ENCODE measurements at places on chromosomes 7 and 10.

GRCh38 chr10:77578583-77579227, 58.9 kb downstream of the KCNMA1 start:
- no peak for DNase-seq

DNA sequence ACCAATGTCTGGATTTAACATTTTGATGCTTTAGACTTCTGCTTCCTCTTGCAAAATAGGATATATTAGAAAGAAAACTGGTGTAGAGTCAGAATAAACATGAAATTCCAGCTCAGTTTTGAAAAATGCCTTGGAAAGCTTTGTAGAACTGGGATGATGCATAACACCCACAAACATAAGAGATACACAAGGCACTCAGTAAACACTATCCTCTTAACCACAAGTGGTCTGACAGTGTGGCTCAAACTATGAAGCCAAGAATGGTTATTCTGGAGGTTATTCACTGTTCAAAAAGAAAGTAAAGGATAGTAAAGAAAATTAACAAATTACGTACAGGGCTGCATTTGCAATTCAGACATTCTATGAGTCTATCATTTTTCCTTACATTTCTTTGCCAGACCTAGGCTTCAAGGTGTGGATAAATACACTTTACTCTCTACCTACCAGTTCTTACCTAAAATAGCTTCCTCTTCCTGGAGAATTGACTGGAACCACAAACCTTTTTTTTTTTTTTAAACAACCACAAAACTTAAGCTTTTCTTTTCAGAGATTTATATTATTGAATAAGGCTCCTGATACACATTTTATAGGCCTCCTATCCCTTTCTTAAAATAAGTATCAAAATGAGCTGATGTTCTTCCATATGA, 9.0 kb upstream of the RSBN1L start:
- no peak for DNase-seq

DNA sequence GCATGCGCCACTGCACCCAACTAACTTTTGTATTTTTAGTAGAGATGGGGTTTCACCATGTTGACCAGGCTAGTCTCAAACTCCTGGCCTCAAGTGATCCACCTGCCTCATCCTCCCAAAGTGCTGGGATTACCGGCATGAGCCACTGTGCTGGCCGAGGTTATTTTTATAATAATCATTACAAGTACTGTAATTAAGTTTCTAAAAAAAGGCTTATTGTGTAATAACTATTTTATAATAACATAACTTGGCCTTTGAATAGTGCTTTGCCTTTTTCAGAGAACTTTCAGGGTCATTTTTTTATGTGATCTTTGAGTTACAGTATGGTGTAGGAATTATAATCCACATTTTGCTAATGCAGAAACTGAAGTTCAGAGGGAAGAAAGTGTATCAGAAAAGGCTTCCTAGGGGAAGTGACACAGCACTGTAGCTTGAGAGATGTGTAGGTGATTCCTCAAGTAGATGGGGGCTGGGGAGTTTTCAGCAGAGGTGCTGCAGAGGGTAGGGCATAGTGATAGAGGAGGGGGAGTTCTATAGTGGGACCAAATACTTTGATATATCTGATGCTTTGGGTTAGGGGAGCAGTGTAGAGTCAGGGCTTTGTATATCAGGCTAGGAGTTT, 9.2 kb upstream of the SYPL1 start:
- no peak for DNase-seq

DNA sequence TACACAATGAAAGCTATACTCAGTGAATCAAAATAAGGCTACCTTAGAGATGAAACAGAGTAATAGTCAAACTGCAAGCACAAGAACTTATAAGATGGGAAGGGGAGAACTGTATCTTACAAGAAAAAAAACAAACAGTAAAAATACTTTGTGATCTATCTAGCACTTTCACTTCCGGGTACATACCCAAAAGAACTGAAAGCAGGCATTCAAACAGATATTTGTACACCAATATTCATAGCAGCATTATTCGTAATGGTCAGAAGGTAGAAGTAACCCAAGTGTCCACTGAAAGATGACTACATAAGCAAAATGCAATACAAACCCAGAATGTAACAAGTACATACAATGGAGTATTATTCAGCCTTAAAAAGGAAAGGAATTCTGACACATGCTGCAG, 18.0 kb downstream of the FAM204A start:
- no peak for DNase-seq

DNA sequence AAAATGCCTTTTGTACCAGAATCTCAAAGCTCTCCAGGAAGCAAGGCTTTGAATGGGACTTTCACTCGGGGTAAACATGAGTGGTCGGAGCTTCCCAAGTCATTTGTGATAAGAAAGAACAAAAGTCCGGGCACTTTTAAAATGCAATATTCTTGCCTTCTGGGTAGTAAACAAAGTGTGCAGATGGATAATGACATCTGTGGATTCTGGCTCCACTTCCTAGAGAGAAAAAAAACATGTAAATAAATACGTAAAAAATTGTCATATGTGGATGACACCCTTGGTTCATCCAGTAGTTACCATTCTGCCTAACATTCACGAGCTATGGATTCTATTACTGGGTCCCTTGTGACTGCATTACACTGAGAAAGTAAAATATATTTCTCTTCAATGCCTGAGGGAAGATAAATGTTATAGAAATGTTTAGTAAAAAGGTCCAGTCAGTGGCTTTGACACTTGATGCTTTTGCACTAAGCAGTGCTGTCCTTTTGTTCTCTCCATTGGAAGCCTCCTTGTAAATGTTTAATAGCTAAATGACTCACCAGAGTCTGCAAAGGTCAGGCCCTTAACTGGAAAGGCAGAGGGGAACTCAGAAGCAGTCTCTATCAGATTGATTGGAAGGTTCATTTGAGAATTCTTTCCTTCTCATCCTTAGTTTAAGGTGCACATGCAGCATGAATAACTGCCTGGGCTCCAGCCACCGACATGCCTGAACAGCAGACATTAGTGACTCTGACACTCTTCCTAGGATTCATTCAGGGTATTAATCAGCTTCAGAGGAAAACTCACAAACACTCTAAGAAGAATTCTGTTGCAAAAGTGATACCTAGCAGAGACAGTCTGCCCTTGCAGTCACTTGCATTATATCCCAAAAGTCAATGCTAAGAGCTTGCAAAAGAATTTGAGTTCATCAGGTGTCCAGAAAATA, 11.7 kb upstream of the EDRF1 start:
- DNase-seq: no peak

DNA sequence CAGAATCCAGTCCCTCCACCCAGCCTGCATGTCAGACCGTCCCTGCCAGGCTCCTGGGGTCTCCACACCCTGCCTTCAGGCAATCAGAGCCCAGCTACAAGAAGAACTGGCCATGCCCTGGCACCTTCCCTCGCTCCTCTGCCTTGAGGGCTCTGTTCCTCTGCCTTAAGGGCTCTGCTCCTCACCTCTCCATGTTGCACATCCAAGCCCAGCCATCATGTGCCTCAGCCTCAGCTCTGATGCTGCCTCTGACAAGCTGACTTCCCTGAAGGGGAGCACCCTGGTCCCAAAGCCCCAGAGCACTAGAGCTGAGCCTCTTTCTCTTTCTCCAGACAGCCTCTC, 50.3 kb upstream of the ANTXRL start:
- DNase-seq: no peak

GRCh38 chr7:1181640-1182039, 21.6 kb upstream of the ZFAND2A start:
- DNase-seq: no peak

DNA sequence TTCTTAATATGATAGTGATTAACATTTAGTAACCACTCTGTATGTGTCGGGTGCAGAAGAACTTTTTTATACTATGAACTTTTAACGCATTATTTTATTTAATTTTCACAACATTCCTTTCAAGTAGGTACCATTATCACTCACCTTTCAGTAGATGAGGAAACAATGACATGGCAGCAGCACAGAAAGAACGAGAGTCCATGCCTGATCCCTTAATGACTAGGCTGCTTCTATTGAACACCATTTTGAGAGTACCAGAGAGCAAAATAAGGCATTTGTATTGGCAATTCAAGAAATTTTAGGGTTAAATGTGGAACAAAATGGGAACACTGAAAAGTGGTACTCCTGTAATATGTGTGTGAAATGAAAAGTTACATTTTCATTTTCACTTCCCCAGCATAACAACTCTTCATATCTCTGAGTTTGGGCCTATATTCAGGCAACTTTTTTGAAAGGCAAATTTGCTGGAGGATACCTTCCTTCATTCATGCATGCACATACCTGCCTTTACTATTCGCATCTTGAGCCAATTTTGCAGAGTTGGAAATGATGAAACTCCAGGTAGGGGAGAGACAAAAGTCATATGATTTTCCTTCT, 12.8 kb downstream of the LRRN3 start:
- no peak for DNase-seq

GRCh38 chr7:111560773-111561653, 1.3 kb downstream of the IMMP2L start:
- no peak for DNase-seq

DNA sequence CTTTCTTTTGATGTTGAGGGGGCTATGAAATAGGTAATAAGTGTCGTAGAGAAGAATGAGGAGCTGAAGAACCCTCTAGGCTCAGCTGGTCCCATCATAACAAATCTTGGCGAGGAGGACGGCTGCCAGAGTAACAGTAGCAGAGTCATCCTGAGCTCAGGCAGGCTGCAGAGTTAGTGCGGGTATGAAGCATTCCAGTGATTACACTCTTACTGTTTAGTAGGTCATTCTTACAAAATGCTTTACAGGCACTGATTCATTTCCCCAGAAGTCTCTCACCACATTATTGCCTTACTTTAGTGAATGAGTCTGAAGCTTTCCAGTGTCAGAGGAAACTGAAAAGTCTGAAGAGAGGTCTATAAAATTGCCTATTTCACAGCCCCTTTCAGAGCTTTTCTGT, 43.9 kb upstream of the GPR158 start:
- no peak for DNase-seq

- DNase-seq: no peak
These were observed 205.3 kb downstream of the HTR7 start for GRCh38 chr10:90652519-90652918.

DNA sequence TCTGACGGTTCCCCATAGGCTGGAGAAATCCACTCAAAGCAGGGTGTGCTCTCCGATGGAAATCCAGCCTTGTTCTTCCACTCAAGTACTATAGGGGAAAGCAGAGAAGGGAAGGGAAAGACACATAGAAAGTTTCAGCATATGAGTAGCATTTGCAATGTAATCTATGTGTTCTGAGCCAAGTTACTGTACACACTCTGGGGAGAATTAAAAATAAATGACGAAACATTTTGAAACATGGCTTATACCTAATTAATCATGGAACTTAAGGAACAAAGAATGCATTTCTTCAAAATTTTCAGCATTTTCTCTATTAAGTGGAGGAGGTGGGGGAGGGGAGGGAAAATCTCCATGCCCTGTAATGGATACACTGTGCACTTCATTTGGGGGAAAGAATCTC, 198.1 kb upstream of the HABP2 start:
- no peak for DNase-seq
